Suppressor macrophage treated with lipopolysaccharide for 4 hours (primary cell): ENCODE measurements at places on chromosomes 5 and 9.

GRCh38 chr5:66727630-66728029, 131.4 kb downstream of the MAST4 start:
- no peak for DNase-seq

GRCh38 chr5:54095969-54096368, 214.4 kb downstream of the ARL15 start:
- DNase-seq: peak; percentile 4

- DNase-seq: no peak
These were observed 9.4 kb downstream of the DMAC1 start for GRCh38 chr9:7790022-7790818.

GRCh38 chr5:61991866-61992265, 314.1 kb upstream of the KIF2A start:
- DNase-seq: no peak

- DNase-seq: no peak
These were observed 165.2 kb downstream of the NR2F1-AS1 start for GRCh38 chr5:93415819-93416218.
